Left renal pelvis (tissue), 4 donors: ENCODE measurements at places on chromosomes 3 and 15.

GRCh38 chr3:125611908-125612307, 16.6 kb upstream of the OSBPL11 start:
- no peak for DNase-seq

- no peak for DNase-seq
Observed at GRCh38 chr15:94655249-94655880, 424.0 kb downstream of the MCTP2 start.

DNA sequence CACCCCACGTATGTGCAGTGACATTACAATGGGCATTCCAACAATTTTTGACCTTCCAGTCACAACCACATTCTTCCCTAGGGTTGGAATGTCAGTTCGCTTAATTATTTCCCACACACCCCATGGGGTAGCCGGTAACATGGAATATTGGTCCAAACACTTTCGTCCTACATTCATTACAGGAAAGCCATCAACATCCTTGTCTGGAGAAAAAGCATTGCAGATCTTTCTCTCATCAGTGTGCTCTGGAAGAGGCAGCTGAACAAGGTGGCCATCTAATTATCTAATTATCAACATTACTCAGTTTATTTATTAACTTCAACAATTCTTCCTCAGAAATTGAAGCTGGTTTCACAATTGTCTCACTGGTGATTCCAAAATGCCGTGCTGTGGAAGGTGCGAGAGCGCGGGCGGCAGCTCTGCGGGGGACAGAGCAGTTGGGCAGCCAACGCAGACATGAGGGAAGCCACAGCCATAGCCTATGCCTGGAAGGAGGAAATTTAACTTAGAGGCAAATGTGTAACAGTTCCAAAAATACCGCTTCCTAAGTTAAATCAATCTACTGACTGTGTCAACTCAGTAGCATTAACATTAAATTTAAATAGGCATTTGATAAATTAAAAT, 1158.9 kb upstream of the EPHA6 start:
- DNase-seq = no peak

DNA sequence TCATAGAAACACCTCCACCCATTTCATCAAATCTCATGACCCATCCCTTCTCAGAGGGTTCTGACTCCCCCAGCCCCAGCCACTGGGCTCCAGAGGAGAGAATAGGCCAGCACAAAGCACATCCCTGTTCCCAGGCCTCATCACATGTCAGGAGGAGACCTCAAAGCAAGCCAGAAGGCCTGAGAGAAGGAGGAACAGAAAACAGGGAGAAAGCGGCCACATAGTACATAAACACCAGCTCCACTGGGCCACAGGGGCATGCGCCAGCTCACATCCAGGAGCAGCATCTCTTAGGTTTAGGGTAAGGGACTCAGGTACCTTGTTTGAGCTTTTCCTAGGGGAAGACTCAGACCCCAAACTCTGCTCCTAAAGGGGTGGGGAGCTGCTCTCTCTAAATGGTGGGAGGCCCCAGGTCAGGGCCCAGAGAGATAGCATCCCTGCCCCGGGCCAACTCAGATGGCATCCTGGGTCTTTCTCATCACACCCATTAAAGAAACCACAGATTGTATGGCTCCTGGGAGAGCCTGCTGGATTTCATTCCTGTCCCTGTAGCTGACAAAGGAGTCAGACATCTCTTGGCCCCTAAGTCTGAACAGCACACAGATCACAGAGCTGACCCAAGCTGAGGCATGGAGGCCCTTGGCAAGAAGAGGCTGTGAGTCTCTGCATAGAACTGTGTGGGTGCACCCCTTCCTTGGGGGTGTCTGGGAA, 2.5 kb downstream of the SHF start:
- DNase-seq = no peak

DNA sequence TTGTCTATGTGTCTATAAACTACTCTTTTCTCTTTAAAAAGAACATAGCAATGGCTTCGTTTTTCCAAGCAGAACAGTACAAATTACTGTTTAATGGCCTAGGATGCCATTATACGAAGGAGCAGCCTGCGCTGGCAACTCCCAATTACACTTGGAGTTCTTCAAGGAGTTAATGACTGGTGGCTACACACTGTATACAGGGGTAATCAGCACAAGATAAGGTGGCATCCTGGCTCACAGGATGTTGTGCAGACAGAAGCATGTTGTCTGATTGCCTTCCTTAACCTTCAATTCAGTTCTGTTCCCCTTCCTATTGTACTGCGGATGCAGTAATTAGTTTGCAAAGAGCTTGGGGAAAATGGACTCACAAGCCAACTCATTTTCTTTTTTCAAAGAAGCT, 250.7 kb upstream of the ROBO2 start:
- DNase-seq = no peak

DNA sequence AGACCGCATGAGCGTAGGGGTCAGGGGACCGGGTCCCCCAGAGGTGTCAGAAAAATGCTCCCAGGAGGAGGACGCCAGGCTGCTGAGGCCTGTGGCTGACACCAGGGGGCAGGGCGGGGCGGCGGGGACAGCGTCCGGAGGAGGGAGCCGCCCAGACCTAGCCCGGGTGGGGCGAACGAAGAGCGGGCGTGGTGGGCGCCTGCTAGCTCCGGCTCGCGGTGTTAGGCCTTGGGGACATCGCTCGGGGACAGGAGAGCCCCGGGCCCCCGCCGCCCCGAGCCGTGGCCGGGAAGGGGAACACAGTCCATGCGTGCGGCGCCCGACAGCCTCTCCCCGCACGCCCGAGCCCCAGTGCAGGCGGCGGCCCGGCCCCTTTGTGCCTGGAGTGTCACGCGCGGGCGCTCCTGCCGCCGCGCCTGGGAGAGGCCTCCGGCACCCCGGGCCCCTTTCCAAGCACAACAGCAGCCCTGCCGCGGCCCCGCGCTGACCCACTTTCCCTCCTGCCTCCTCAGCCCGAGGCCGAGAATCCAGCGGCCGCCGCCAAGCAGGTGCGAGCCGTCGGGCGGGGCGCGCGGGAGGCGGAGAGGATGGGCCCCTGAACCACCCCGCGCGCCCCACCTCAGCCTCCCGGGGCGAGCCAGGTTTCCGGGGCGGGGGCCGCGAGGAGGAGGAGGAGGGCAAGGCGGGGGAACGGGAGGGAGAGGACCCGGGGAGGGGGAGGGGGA, 111.0 kb upstream of the KLF13 start:
- no peak for DNase-seq

- DNase-seq = no peak
Observed at GRCh38 chr15:67190326-67190725, 64.1 kb downstream of the AAGAB start.

DNA sequence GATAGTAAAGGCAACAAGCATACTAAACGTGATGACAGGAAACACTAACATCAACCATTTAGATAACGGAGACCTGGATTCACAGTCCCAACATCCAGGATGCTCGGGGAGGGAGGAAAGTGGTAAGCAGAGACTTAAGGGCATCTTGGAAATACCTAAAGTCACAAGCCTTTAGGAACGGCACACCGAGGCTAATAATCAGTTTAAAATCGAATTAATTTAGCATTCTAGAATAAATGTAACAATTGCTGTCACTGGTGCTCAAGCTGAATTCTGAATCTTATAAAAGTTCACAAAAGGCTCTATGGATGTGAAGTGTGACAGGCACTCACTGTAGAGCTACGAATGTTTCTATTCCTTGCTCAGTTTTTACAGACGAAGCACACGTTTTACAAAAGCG, 1.3 kb downstream of the CD47 start:
- DNase-seq = no peak

DNA sequence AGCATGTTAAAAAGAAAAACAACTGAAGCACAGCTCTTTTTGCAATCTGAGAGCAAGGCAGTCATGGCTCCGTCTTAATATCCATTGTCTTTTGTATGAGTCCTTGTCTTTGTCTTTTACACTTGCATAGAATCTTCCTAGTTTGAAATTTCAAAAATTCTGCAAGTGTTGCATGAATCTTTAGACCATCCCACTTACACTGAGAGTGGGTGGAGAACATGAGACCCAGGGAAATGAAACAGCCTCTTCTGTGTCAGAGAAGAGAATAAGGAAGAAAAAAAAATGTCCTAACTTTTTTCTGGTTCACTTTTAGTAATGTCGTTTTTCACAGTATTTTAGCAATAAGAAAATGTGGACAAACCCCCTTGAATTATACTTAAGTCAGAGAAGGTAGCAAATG, 12.1 kb upstream of the DCLK3 start:
- DNase-seq = no peak

GRCh38 chr3:52017586-52017985, 21.9 kb upstream of the RPL29 start:
- no peak for DNase-seq

DNA sequence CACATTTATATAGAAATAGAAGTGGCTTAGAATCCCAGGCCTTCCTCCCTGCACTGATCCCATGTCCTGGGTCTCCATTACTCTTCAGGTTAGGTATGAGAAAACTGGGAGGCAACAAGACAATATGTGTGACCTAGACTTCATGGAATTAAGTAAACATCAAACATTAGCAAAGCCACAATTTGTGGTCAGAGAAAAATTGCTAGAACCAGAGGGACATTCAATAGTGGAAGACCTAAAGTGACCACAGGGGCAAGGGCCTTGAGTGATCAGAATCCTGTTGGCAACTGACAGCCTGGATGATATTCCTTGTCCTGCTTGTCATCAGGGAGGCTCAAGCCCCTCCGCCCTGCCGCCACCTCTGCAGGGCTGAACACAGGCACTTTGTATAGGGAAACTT, 322.8 kb upstream of the CTNNB1 start:
- no peak for DNase-seq

DNA sequence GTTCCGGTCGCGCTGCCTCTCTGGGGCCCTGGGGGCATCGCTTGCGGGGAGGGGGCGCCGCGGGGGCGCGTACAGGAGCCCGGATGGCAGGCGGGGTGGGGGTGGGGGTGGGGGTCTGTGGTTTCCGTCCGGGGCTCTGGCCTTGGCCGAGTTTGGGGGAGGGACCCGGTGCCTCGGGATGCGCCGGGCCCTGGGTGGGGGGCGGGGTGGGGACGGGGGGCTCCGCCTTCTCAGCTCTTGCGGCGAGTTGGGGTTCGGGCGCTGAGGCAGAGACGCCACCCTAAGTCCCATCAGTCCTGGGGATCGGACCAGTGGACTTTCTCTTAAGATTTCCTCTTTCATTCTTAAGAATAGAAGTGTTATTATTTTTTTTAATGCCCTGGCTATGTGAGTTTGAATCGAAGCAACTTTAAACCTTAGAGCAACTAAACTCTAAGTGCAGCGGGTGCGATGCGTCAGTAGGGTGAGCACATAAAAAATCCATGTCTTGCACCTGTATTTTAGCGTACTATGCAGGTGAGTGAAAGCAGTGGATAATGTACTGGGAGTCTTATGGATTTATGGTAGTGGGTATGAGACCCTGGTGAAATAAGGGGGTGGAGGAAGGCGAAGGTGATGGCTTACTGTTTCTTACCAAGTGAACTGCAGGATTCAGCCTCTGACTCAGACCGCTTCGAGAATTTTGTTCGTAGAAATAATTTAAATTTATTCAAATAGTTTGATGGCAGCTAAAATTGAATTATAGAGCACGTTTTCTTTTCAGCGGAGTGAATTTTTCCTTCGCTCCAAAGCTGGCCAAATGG, 762 bp downstream of the CTNNB1 start:
- no peak for DNase-seq

GRCh38 chr15:95170561-95171380, 939.4 kb downstream of the MCTP2 start:
- no peak for DNase-seq

GRCh38 chr3:58214484-58215316, 3.9 kb upstream of the DNASE1L3 start:
- no peak for DNase-seq
